Gastrocnemius medialis (tissue), 4 donors: ENCODE measurements at places on chromosomes 2 and 18. TPM values are rescaled to one million over a fixed set of nuclear protein-coding genes. Genes with fewer than 3 reads are reported as not detected.

- no peaks in the 10 kb centered on the region for H3K4me1 ChIP-seq
- H3K27me3 ChIP-seq = no peaks in the 10 kb centered on the region
- H3K36me3 ChIP-seq = peaks cover 86% of the 10 kb centered on the region
Observed at GRCh38 chr18:45910405-45911023, 56.6 kb downstream of the EPG5 start.

- H3K27me3 ChIP-seq = no peaks in the 10 kb centered on the region
- peak; percentile 88 for DNase-seq
- H3K27ac ChIP-seq = peak overlapping the region; percentile 90
- peaks cover 29% of the 10 kb centered on the region for H3K4me1 ChIP-seq
- peaks cover 5% of the 10 kb centered on the region for H3K36me3 ChIP-seq
Observed at GRCh38 chr2:38720613-38721241, 30.4 kb downstream of the SRSF7 start.

GRCh38 chr18:28961669-28962228 is 784.8 kb upstream of the CDH2 start:
- no peaks in the 10 kb centered on the region for H3K36me3 ChIP-seq
- DNase-seq = no peak
- no peaks in the 10 kb centered on the region for H3K27me3 ChIP-seq
- H3K27ac ChIP-seq = no peak overlapping the region
- no peaks in the 10 kb centered on the region for H3K4me1 ChIP-seq

SNTG2 gene
- 0.92 TPM for total RNA-seq

- DNase-seq = no peak
- peaks cover 5% of the 10 kb centered on the region for H3K4me1 ChIP-seq
- H3K4me3 ChIP-seq = no peak overlapping the region
- no peak overlapping the region for H3K27ac ChIP-seq
- no peaks in the 10 kb centered on the region for H3K27me3 ChIP-seq
Observed at GRCh38 chr2:208172125-208172524, 8.7 kb upstream of the CRYGA start.

- H3K27ac ChIP-seq = no peak overlapping the region
- no peak for DNase-seq
- H3K4me1 ChIP-seq = no peaks in the 10 kb centered on the region
Observed at GRCh38 chr2:181602017-181602416, 54.9 kb downstream of the CERKL start.

GRCh38 chr18:45785134-45785533 is 40.3 kb upstream of the SIGLEC15 start:
- no peak for DNase-seq
- H3K36me3 ChIP-seq = no peaks in the 10 kb centered on the region
- no peak overlapping the region for H3K27ac ChIP-seq
- H3K4me1 ChIP-seq = no peaks in the 10 kb centered on the region

- H3K4me1 ChIP-seq = no peaks in the 10 kb centered on the region
- DNase-seq = peak; percentile 39
- H3K27ac ChIP-seq = no peak overlapping the region
- H3K4me3 ChIP-seq = no peak overlapping the region
- no peaks in the 10 kb centered on the region for H3K27me3 ChIP-seq
- H3K36me3 ChIP-seq = no peaks in the 10 kb centered on the region
Observed at GRCh38 chr2:109545828-109546713, 67.7 kb downstream of the SEPTIN10 start.

- H3K4me3 ChIP-seq = no peak overlapping the region
- H3K4me1 ChIP-seq = peaks cover 22% of the 10 kb centered on the region
- no peak overlapping the region for H3K27ac ChIP-seq
- DNase-seq = no peak
Observed at GRCh38 chr2:204863336-204863735, 318.1 kb downstream of the PARD3B start.

- no peaks in the 10 kb centered on the region for H3K36me3 ChIP-seq
- no peak for DNase-seq
- no peak overlapping the region for H3K4me3 ChIP-seq
- no peaks in the 10 kb centered on the region for H3K4me1 ChIP-seq
- no peak overlapping the region for H3K27ac ChIP-seq
Observed at GRCh38 chr18:76275727-76276313, 219.2 kb downstream of the ZNF516 start.

IL37 gene
- not detected for total RNA-seq

DNA sequence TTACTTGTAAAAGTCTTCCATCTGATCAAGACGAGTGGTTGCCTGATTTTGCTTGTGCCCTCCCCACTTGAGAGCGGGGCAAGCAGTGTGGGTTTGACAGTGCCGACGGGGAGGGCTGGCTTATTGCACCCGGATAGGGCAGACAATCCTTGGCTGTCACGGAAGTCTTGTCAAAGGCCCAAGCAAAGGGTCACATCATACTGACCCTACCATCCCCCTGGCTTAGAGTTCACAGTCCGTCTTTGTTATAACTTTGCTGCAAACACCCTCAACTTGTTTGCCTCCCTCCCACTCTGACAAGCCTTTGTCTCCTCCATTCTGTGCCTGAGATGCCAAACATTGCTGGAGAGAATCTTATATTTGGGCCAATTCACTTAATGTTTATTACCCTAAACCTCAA is 165.9 kb upstream of the MSH6 start:
- no peaks in the 10 kb centered on the region for H3K4me1 ChIP-seq
- no peak overlapping the region for H3K27ac ChIP-seq
- H3K4me3 ChIP-seq = no peak overlapping the region
- no peaks in the 10 kb centered on the region for H3K27me3 ChIP-seq

FEV gene
- total RNA-seq = not detected

DNA sequence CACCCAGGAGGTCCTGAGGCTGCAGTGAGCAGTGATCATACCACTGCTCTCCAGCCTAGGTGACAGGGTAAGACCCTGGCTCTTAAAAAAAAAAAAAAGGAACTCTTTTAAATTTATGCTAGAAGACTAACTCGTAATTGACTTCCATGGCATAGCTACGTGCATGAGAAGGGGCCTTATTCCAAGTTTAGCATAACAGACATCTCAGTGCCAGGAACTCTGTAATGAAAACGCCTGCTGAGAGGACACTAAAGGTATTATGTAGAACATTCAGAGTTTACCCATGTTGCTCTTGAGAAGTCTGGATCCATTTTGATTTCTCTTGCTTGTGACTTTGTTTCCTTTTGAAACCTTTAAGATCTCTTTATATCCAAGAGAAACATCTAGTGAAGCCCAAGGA is 276.0 kb downstream of the ZNF407 start:
- no peak overlapping the region for H3K4me3 ChIP-seq
- no peak overlapping the region for H3K27ac ChIP-seq
- no peaks in the 10 kb centered on the region for H3K4me1 ChIP-seq
- DNase-seq = no peak

POTEF gene
- total RNA-seq = not detected

TTC39C gene
- total RNA-seq = 1.6 TPM
